ENCODE measurements at places on chromosomes 7 and 10.

DNA sequence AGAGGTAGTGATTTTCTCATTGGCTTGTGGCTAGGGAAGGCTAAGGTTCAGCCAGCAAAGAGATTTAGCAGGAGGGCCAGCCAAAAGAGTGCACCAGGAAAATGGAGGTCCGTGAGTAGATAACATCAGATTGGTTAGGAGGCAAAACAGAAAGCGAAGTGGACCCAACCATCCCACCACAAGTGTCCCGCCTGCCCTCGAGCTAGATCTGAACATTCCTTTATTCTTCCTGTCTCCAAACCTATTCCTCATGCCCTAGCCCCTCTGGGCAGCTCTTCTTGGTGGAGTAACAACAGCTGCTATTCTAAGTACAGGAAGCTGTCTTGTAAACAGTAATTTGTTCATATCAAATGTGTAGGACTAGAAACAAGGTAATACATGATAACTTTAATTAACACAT, 85.7 kb upstream of the BET1 start:
- no peak for DNase-seq

- no peak for DNase-seq
These were observed 58.5 kb downstream of the CCDC6 start for GRCh38 chr10:59847888-59848287.

DNA sequence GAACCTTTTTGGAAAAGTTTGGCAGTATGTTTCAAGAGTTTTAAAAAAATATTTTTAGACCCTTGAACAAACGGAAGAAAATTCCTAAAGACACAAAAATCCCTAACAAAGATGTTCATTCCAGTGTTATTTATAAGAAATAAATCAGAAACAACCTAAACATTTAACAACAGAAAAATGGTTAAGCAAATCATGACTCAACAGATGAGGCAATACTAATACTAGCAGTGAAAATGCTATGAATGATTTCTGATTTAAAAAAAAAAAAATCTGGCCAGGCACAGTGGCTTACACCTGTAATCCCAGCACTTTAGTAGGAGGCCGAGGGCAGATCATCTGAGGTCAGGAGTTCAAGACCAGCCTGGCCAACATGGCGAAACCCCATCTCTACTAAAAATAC, 61.0 kb downstream of the ARHGAP12 start:
- no peak for DNase-seq

DNA sequence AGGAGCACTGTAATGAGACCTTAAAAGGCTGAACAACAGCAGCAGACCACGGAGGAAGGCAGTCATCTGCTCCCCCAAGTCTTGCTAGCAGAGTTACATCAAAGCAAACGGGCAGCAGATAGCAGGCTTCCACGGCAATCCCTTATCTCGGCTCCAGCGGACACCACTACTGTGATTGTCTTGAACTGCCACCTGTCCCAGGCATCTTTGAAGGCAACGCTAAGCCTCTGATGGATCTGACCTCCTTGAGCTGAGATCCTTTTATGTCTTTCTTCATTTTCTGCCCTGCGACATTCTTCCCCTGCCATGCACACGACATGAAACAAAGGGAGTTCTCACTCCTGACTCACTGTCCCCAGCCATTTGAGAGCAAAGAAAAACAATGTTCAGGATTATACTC, 111.7 kb downstream of the GLI3 start:
- no peak for DNase-seq

DNA sequence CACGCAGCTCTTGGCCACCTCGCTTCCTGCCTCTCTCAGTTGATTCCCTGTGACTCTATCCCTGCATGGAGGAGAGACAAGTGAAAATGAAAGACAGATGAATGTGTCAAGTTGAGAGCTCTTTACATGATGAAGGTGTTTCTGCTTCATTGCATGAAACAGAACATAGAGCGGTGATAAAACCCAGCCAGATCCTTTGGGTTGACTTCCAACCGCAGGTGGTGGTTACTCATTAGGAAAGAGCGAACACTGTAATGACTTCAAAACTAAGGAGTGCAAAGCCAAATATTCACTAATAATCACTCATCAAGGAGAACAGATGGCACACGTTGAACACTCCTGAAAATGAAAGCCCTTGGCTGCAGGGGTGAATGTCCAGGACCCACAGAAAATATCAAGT, 31.8 kb upstream of the WDR11 start:
- no peak for DNase-seq

- no peak for DNase-seq
These were observed 77.8 kb upstream of the FAM133B start for GRCh38 chr7:92667816-92668535.

GRCh38 chr7:54879776-54880175, 120.8 kb upstream of the SEC61G start:
- no peak for DNase-seq

DNA sequence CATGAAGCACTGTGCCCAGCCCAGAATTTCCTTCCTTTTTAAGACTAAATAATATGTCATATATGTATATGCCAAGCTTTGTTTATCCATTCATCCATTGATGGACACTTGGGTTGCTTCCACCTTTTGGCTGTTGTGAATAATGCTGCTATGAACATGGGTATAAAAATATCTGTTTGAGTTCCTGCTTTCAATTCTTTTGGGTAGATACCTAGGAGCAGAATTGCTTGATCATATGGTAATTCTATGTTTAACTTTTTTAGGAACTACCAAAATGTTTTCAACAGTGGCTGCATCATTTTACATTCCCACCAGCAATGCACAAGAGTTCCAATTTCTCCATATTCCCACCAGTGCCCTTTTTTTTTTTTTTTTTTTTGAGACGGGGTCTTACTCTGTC, 13.2 kb upstream of the PLAU start:
- no peak for DNase-seq

DNA sequence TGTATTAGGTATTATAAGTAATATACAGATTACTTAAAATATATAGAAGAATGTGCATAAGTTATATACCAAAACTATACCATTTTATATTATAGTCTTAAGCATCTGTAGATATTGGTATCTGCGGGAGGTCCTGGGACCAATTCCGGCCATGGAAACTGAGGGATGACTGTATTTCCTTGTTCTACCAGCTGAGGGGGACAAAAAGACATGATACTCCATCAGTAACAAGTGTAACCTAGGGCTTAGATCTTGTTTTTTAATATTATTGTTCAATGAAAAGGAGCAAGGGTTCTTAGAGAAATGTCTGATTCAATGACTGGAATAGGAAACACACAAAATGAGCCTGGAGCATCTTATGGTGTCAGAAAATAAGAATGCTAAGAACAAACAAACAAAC, 752.5 kb downstream of the CCSER2 start:
- DNase-seq: no peak

- no peak for DNase-seq
These were observed 248.6 kb downstream of the GPAM start for GRCh38 chr10:111934931-111935330.

DNA sequence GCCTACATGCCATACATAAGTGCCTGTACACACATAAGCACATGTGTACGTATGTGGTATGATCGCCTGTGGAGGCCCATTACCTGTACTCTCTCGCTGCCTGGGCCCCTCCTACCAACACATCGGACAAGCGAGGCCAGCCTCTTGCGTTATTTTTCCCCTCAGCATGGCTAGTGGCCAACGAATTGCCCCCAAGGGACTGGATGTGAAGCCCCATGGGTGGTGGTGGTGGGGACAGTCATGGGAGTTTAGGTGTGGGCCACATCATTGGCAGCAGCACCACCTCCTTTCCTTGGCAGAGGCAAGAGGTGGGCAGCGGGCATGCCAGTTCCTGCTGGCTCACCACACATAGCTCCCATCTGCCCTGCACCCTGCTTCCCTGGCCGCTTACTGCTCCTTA, 10.0 kb downstream of the GRK5 start:
- DNase-seq: no peak

All from coronary artery (tissue), 2 donors.